HFFc6 (cell line): ENCODE measurements at places on chromosomes 6 and 20.

GRCh38 chr6:39003072-39003471, 45.5 kb upstream of the GLP1R start:
- DNase-seq, result no peak

GRCh38 chr6:25637960-25638434, 14.0 kb upstream of the SCGN start:
- no peak for DNase-seq

DNA sequence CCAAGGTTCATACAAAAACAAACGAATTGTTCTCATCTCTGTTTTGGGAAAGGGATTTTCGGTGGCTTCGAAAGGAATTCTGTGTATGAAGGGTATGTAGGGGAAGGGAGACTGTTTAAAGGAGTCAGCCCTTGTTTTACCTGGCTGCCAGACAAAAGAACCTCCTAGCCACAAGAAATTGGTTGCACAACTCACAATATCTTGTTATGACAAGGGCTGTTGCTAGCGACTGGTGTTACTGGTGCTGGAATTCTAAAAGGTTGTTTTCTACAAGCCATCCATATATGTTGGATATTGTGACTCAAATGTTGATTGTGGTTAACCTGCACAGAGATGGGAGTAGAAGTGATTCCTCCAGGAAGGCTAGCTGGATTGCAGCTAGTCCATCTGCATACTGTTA, 34.6 kb upstream of the CITED2 start:
- peak; percentile 57 for DNase-seq

GRCh38 chr6:130203370-130203769, 19.4 kb downstream of the SAMD3 start:
- no peak for DNase-seq

DNA sequence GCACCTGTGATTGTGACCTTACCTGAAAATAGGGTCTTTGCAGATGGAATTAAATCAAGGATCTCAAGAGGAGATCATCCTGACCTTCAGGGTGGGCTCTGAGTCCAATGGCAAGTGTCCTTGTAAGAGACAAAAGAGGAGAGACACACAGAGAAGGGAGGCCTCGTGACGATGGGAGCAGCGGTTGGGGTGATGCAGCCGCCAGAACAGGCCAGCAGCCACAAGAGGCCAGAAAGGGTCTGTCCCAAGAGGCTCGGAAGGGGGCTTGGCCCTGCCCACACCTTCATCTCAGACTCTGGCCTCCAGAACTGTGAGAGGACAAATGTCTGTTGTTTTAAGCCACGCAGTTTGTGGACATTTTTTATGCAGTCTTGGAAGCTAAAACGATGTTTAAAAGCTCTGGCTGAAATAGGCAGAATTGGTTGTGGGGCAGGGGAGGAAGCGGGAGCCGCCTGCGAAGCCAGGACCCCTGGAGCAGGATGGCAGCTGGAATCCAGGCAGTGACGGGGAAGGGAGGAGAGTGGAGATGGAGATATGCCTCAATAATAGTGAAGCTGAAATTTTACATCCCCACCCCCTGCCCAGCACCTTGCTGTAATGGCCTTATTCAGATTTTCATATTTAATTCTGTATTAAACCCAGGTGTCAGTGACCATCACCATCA, 216.4 kb downstream of the ANKRD60 start:
- no peak for DNase-seq

GRCh38 chr6:42135722-42136121, 6.7 kb downstream of the C6orf132 start:
- DNase-seq, result no peak

DNA sequence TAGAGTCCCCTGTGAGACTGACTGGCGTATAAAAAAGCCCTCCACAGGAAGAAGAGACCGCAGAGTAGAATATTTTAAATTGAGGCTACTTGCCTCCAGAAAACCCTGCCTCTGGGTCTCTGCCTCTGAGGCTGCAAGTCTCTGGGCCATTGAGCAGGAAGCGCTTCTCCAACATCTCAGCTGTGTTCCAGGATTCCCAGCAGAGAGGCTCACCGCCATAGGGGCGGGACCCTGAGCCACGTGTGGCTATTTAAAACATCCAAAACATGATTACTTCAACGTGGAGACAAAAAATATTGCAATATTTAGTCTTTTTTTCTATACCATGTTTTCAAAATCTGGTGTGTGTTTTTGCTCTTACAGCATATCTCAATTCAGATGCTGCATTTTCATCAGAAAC, 59.4 kb downstream of the GNAS-AS1 start:
- DNase-seq, result no peak

- peak; percentile 92 for DNase-seq
Observed at GRCh38 chr20:35339007-35339406, 46.8 kb upstream of the FAM83C start.

- no peak for DNase-seq
Observed at GRCh38 chr20:62893700-62894099, 32.1 kb upstream of the TCFL5 start.

GRCh38 chr6:27020553-27020880, 227.0 kb upstream of the PRSS16 start:
- no peak for DNase-seq

DNA sequence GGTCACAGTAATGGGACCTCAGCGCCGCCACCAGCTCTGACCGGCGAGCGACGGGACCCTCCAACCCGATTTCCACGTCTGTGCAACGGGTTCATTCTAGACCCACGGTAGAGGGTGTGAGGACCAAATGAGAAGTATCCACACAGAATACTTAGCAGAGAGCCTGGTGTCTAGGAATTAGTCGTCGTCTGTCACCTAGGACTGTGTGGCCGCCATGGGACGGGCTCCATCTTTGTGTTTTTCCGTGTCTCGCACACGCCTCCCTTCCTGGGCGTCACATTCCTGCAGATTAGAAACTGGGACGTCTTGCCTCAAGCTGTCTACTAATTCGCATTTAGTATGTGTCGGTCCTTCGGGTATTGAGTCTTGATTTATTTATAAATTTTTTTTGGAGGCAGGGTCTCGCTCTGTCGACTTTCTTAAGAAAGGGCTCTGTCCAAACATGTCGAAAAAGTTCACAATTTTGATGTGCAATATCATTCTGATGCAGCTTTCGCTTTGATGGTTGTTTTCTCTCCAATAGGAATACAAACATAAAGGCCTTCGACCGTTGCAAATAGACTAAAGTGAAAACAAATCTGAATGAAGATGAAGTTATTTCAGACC, 563 bp downstream of the MGME1 start:
- DNase-seq, result no peak

DNA sequence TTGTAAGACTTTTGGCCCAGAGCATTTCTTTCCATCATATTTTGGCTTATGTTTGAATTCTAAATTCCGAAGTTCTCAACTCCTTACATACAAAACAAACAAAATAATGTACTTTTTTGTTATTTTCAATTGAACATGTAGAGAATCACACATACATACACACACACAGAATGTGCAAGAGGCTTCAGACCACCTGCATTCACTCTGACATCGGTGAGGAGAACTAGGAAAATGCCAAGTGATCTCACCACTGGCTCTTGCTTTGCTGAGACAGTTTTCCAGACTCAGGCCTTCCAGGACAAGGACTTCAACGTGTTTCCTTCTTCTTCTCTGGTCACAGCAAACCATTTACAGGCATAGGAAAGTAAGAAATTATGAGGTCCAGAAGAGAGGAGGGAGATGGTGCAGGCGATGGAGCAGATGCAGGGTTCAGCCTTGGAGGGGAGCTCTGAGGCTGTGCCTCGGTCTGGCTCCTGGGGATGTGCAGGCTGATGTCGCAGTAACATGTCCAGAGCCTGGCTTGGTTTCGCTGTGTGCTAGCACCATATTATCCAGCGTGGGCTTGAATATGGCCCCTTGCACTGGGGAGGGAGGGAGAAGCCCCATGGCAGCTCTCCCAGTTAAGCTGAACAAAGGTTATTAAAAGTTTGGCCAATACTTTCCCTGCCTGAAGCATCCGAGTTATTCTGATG, 93.4 kb downstream of the DACT2 start:
- no peak for DNase-seq

GRCh38 chr6:1834207-1834606, 224.5 kb downstream of the FOXC1 start:
- no peak for DNase-seq

DNA sequence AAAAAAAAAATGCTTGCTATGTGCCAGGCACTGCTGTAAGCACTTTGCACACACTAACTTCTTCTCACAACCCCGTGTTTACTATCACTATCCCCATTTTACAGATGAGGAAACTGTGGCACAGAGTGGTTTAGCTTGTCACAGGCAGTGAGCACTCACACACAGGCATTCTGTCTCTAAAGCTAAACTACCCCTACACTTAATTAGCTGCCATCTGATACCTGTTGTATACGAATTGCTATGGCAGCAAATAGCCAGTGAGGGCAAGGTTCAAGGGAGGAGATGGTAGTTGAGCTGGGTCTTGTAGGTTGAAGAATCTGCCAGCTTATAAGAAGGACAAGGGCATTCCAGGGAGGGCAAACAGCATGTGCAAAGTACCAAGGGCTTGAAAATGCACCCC, 5.2 kb downstream of the TNNC2 start:
- DNase-seq, result no peak
